ENCODE measurements at places on chromosomes 16 and 17. TPM values are rescaled to one million over a fixed set of nuclear protein-coding genes. Genes with fewer than 3 reads are reported as not detected.

Gene SGCA
- 0.31 TPM for total RNA-seq

Gene CLEC3A
- total RNA-seq, result not detected

Gene OTOP3
- total RNA-seq, result 0.25 TPM

Gene TBC1D3C
- total RNA-seq, result not detected

Gene STXBP4
- 6.7 TPM for total RNA-seq

DNA sequence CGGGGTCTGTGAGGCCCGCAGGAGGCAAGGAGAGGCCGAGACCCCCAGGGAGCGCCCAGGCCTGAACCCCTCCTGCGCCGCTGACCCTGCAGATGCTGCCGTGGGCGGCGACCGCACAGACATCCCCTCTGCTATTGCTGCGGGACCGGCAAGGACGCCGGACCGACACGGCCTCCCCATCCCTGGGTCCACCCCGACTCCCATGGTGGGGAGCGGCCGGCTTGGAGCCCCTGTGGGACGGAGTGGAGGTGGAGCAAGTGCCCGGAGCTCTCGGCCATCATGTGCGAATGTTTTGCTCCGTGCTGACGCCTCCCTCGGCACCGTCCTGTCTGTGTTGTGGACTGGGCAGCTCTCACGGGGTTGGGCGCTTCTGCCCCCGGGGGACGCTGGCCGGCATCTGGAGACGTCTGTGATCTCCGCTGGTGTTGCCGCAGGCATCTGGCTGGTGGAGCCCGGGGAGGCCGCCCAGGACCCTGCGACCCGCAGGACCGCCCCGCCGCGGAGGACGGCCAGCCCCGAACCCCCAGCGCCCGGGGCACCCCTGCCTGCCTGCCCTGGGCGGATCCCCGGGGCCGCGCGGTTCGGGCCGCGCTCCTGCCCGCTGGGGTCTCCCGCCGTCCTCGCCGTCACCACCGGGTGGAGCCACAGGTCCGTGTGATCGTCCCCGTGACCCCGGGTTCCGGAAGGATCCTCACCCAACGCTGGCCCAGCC, 12.8 kb upstream of the GNG13 start:
- H3K27ac ChIP-seq, result no peak overlapping the region
- H3K4me1 ChIP-seq, result no peaks in the 10 kb centered on the region
- peaks cover 22% of the 10 kb centered on the region for H3K27me3 ChIP-seq

DNA sequence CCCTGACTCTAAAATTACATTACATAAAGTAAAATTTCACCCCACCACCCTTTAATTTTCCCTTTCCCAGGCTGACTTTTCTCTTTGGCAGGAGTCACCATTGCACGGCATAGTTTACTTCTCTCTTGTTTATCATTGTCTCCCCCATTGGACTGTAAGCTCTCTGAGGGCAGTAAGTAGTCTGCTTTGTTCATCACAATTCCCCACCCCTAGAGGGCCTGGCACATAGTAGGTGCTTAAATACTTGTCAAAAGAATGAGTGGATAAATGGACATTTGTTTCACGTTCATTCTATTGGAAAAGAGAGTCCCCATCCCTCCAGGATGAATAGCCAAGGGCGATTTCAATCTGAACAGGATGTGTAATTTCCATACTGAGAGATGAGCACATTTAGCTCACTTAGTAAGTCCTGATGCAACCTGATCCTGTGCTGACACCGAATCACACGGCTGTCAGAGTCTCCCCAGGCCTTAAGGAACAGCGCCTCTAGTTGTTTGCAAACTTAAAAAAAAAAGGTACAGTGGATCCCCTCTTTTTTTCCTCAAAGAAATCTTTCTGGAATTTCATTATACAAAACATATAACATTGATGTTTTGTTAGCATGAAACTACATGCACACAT, 54.0 kb downstream of the AKAP1 start:
- no peak for DNase-seq
- H3K4me3 ChIP-seq, result no peak overlapping the region
- no peaks in the 10 kb centered on the region for H3K36me3 ChIP-seq
- no peak overlapping the region for H3K27ac ChIP-seq
- no peaks in the 10 kb centered on the region for H3K4me1 ChIP-seq

GRCh38 chr17:59298521-59298920, 32.9 kb upstream of the YPEL2 start:
- H3K27me3 ChIP-seq, result no peaks in the 10 kb centered on the region
- no peak overlapping the region for H3K27ac ChIP-seq
- no peak overlapping the region for H3K4me3 ChIP-seq
- DNase-seq, result no peak
- peaks cover 17% of the 10 kb centered on the region for H3K4me1 ChIP-seq
- no peaks in the 10 kb centered on the region for H3K36me3 ChIP-seq

DNA sequence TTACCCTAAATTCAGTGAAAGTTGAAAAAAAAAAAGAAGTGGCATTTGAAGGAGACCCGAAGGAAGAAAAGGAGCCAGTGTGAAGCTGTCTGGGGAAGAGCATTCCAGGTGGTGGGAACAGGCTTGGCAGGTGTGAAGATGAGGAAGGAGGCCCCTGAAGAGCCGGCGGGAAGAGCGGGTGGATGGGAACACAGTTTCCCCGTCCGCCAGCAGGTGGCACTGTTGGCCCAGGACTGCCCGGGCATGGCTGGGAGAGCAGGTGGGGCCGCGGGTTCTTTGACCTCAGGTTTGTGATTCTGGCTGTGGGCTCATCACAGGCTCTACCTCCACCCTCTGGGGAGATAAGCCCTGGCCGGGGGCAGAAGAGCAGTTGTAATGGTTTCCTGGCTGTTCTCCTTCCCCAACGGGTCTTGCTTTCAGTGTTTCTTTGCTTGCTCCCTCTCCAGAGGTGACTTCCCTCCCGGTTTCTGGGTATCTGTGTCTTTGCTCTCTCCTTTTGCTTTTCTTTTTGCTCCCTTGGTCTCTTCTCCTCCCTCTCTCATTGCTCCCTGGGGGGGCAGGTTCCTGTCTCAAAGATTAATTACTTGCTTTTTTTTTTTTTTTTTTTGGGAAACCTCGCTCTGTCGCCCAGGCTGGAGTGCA, 32.3 kb downstream of the RAP1GAP2 start:
- no peak overlapping the region for H3K4me3 ChIP-seq
- H3K36me3 ChIP-seq, result no peaks in the 10 kb centered on the region
- H3K27me3 ChIP-seq, result no peaks in the 10 kb centered on the region
- DNase-seq, result peak; percentile 84
- H3K4me1 ChIP-seq, result no peaks in the 10 kb centered on the region

GRCh38 chr17:77690271-77691161, 268.0 kb upstream of the TNRC6C start:
- no peaks in the 10 kb centered on the region for H3K27me3 ChIP-seq
- no peak for DNase-seq
- no peak overlapping the region for H3K27ac ChIP-seq
- no peak overlapping the region for H3K4me3 ChIP-seq

GRCh38 chr17:22202702-22203101, 510.4 kb downstream of the KCNJ18 start:
- H3K4me3 ChIP-seq, result no peak overlapping the region
- H3K27me3 ChIP-seq, result no peaks in the 10 kb centered on the region
- DNase-seq, result no peak
- no peak overlapping the region for H3K27ac ChIP-seq
- no peaks in the 10 kb centered on the region for H3K36me3 ChIP-seq

- H3K27me3 ChIP-seq, result no peaks in the 10 kb centered on the region
- no peak for DNase-seq
- no peaks in the 10 kb centered on the region for H3K4me1 ChIP-seq
- no peak overlapping the region for H3K4me3 ChIP-seq
- H3K36me3 ChIP-seq, result peaks cover 48% of the 10 kb centered on the region
These were observed 34.9 kb downstream of the NDEL1 start for GRCh38 chr17:8470447-8471047.

DNA sequence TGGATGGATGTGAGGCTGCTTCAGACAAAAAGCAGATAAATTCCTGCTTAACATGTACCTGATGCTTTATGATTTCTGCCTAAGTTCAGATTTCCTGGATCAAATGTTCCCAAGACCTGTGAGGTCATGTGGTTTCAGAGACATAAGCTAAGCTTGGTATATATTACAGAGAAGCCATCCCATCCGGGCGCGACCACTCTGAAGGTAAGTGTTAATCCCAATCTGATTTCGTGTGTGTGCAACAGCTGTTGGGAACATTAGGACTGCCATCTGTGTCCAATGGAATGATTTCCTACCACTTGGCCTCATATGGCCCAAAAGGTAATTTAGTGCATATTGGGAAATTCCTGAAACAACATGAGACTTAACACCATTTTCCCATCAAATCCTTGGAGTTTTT, 199.1 kb downstream of the HS3ST3B1 start:
- DNase-seq, result no peak
- H3K4me3 ChIP-seq, result no peak overlapping the region
- peaks cover 6% of the 10 kb centered on the region for H3K27me3 ChIP-seq
- no peaks in the 10 kb centered on the region for H3K4me1 ChIP-seq
- H3K36me3 ChIP-seq, result no peaks in the 10 kb centered on the region
- H3K27ac ChIP-seq, result no peak overlapping the region

DNA sequence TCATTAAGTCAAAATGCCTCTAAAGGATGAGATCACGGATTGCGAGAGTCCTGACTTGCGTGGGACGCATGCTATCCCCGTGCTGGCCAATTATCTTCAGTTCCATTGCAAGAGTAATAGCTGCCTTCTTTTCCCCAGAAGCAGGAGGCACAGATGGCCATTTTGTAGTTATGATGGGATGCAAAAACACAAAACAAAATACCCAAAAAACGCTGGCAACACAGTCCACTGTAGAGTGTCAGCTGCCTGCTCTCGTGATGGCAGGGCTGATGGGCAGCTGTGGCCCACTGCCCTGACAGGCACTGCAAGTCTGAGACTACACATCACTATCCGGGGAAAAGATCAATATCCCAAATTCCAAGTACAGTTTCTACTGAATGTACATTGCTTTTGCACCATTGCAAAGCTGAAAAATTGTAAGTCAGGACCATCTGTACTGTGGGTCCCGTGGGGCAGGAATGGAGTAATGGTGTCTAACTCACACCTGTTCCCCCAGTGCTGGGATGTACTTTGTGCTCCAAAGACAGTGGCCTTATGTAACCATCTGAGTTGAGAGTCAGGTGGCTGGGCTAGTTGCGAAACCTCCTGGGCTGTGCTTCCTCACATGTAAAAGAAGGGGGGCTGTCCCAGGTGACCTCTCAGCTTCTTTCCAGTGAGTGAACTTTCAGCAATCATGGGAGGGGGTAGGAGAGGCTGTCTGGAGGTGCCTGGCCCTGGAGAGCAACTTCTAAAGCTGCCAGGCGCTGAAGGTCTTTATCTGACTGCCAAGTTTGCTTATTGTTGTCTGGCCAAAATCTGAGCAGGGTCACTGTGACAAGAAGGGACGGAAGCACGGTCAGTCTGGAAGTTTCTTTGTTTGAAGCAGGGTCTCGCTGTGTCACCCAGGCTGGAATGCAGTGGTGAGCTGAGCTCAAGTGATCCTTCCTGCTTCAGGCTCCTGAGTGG, 4.7 kb downstream of the SLC47A1 start:
- no peak overlapping the region for H3K27ac ChIP-seq
- H3K4me3 ChIP-seq, result no peak overlapping the region
- no peaks in the 10 kb centered on the region for H3K36me3 ChIP-seq
- peaks cover 6% of the 10 kb centered on the region for H3K4me1 ChIP-seq

- no peak for DNase-seq
- H3K27me3 ChIP-seq, result no peaks in the 10 kb centered on the region
- no peaks in the 10 kb centered on the region for H3K4me1 ChIP-seq
- H3K36me3 ChIP-seq, result no peaks in the 10 kb centered on the region
These were observed 190.4 kb downstream of the WWOX start for GRCh38 chr16:78289844-78290277.

DNA sequence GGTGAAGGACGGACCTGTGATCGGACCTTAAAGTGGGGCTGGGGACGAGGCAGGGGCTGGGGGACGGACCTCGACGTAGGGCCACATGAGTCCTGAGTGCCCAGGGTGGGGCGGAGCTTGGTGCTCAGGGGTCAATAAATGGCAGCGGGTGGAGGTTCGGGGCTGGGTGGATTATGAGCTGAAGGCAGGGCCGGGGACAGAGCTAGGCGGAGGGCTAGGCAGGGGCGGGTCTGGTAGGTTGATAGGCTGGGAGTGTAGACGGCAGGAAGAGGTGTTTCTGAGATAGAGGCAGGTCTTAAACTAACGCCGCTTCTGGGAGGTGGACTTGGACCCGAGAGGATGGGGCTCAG, 733 bp downstream of the CHRNB1 start:
- peak overlapping the region; percentile 29 for H3K27ac ChIP-seq
- H3K4me3 ChIP-seq, result peak overlapping the region; percentile 18
- DNase-seq, result peak; percentile 69
- H3K4me1 ChIP-seq, result no peaks in the 10 kb centered on the region
- H3K36me3 ChIP-seq, result no peaks in the 10 kb centered on the region

DNA sequence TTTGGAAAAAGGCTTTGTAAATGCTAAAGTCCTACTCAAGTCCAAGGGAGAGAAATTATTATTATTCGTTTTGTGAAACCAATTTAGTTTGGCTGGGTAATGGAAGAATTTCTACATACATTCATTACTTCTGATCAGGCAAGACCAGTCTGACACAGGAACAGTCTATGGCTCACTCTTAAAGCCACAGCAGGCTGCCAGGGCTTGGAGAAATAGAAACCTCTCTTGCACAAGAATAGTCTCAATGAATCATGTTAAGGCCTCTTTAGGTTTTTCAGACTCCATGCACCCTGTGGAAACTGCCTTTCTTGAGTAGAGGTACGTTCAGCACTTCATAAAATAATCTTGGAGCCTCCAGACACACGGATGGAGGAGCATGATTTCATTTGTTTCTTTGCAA, 167.7 kb downstream of the IRX3 start:
- H3K27me3 ChIP-seq, result no peaks in the 10 kb centered on the region
- no peak overlapping the region for H3K27ac ChIP-seq
- DNase-seq, result no peak
- no peaks in the 10 kb centered on the region for H3K36me3 ChIP-seq
- no peak overlapping the region for H3K4me3 ChIP-seq

- no peaks in the 10 kb centered on the region for H3K36me3 ChIP-seq
- no peak overlapping the region for H3K27ac ChIP-seq
- no peak overlapping the region for H3K4me3 ChIP-seq
These were observed 124.7 kb downstream of the CDH11 start for GRCh38 chr16:64997121-64997520.

GRCh38 chr17:10127819-10128425, 70.5 kb downstream of the GAS7 start:
- no peak overlapping the region for H3K4me3 ChIP-seq
- no peak for DNase-seq
- H3K27me3 ChIP-seq, result no peaks in the 10 kb centered on the region
- no peaks in the 10 kb centered on the region for H3K4me1 ChIP-seq

- H3K27me3 ChIP-seq, result no peaks in the 10 kb centered on the region
- no peak for DNase-seq
- H3K4me3 ChIP-seq, result no peak overlapping the region
- H3K4me1 ChIP-seq, result no peaks in the 10 kb centered on the region
These were observed 58.7 kb upstream of the ZNF423 start for GRCh38 chr16:49914657-49915056.

- peak overlapping the region; percentile 40 for H3K27ac ChIP-seq
- H3K4me1 ChIP-seq, result peaks cover 13% of the 10 kb centered on the region
- peak; percentile 88 for DNase-seq
- no peaks in the 10 kb centered on the region for H3K27me3 ChIP-seq
- H3K36me3 ChIP-seq, result no peaks in the 10 kb centered on the region
These were observed 27.6 kb downstream of the STAT5B start for GRCh38 chr17:42248351-42249179.

DNA sequence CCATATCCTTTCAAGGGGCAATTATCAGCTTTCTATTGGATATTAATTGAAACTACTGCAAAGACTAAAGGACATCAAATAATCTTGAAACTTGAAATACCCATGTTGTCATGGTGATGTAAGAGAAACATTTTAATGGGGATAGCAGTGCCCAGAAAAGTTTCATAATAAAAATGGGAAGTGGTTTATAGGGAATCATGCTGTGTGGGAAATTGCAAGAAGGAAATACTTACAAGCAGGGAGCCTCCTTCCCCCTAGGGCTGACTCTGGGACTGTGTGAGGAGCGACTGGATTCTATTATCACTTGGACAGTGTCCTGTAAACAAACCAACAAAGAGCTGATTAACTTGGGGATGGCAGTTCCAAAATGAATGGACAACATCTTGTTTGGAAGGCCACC, 1393.1 kb upstream of the GOT2 start:
- H3K27ac ChIP-seq, result no peak overlapping the region
- no peaks in the 10 kb centered on the region for H3K27me3 ChIP-seq
- no peak overlapping the region for H3K4me3 ChIP-seq
- H3K4me1 ChIP-seq, result no peaks in the 10 kb centered on the region

Measured in pancreas (tissue), 10 donors.